ENCODE measurements at places on chromosomes 4 and X.

GRCh38 chr4:108560616-108561015 is 59.8 kb upstream of the RPL34 start:
- no peak for DNase-seq

GRCh38 chrX:24207826-24208225 is 58.3 kb downstream of the ZFX start:
- DNase-seq: no peak

DNA sequence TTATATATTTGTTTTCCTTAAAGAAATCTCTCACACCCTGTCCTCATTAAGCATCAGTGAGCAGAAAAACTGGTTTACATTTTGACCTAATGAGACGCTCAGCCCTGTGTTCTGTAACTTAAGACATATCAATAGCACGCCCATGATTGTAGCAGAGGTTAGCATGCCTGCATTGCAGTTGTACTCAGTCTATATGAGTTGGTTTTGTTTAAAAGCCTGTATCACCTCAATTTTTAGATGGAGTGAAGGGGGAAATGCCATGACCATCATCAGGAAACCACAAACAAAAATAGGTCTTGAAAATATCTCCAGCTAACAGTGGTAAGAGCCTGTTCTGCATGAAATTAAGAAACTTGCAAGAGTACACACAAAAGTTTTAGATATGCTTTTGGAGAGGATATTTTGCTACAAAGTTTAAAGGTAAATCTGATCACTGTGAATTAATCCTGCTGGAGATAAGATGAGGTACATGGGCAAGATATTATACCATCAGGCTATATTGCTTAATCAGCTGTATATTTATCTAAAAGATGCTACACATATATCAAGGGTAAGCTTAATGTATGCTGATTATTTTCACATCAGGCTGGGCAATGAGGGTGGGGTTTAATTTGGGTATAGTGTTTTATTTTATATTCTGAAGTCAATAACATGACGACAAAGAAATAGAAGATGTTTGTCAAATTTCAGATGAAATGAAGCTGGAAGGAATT is 13.1 kb upstream of the COQ2 start:
- no peak for DNase-seq

DNA sequence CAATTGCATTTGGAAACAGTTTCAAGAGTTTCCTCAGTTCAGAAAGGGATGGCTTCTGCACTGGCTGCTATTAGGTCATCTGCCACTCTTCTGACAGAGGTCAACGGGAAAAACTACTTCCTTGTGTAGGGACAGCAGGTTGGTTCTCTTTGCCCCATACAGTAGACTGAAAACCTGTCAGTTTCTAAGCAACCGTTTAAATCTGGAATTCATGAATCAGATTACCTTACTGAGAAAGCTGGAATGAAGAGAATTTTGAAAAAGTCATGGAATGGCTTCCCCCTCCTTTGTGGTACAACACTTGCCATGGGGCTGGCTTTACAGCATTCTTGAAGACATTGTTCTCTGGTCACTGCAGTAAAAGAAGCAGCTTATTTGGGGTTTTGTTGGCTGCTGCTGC is 240.3 kb downstream of the IL1RAPL2 start:
- DNase-seq: no peak

DNA sequence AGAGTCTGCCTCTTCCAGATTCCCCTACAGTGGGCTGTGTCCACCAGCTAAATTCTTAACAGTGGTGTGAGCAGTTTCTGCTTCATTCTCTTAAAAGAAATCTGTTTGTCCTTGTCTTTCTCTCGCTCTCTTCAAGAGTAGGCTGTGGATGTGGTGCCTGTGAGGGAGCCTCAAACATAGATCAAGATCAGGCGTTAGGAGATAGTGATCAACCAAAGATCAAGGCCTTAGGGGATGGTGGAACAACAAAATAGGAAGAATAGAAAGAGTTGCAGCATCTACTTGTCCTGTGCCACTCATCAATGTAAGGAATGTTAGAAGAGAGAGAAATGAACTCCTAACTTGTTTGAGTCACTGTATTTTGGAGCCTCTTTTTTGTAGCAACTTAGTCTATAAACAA is 144.2 kb downstream of the AASDH start:
- no peak for DNase-seq

DNA sequence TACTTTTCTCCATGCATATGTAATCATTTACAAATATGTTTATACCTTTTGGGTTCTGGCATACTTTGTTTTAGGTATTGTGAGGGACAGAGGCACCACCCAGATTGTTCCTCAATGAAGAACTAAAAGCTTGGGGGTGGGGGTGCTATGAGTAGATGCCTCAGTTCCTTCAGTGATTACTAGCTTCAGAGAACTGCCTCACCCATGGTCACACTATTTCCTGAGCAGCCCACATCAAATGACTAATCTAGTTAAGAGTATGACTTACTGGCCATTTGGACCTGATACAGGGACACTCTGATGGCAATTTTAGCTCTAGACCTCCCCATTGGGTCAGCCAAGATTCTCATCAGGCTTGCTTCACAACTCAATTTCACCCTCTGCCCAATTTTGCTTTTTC is 22.2 kb upstream of the CXXC4 start:
- no peak for DNase-seq
